ENCODE measurements at places on chromosomes 12 and 14.

DNA sequence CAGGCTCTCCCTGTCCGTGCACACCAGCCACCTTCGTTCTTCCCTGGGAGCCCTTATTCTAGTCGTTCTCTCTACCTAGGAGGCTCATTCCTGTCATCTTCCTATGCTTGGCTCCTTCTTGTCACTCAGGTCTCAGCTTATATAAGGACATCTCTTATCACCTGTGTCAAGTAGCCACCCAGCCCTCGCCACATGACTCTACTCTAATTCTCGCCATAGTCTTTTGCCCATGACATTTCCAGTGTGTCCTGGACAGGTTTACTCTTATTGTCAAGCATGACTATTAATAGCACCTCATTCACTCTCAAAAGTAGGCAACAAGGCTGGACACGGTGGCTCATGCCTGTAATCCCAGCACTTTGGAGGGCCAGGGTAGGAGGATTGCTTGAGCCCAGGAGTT, 175.7 kb upstream of the NUDT4 start:
- no peak for DNase-seq

GRCh38 chr12:7934091-7934888, 1.7 kb downstream of the SLC2A3 start:
- DNase-seq = no peak

DNA sequence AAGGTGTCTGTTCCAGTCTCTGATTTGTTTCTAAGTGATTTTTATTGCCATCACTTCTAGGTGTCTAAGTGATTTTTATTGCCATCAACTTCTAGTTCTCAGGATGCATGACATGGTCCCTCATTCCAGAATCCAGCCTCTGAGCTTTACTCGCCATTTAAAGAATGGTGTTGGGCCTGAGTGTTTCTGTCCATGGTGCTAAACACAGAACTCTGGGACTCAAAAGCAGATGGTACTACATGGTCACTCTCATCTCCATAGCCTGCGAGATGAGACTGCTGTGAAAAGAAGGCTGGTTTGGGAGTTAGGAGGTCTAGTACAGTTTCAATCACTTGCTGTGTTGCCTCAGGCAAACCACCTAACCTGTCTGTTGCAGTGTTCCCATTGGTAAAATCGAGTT, 276.6 kb downstream of the NRXN3 start:
- DNase-seq = no peak

DNA sequence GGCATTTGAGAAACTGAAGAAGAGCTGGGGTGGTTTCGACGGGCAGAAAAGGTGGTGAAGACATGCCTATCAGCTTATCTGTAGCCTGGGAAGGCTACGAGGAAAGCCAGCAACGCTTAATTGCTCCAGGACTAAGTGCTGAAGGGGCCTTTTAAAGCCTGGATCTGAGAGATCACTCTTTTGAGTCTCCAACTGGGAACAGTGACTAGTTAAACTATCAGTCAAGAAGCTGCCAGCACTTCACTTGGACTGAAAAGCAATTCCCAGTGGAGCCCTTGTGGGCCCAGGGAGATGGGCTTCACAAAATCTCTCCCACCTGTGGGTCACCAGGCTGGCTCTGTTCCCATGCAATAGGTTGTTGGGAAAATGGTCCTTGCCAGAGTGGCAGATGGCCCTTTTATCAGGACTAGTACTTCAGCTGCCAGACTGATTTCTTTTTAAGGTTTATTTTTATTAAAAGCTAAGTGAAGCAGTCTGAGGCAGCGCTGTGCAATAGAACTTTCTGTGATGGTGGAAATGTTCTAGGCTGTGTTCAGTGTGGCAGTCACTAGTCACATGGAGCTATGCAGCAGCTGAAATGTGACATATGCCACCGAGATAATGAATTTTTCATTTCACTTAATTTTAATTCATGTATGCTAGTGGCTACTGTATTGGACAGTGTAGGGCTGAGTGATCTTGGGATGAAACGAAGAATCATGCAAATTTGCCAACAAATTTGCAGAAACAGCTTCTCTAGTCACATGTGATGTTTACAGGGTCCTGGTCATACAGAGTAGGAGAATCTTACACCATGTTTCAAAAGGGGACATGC, 276.8 kb downstream of the PCNX1 start:
- peak; percentile 100 for DNase-seq

DNA sequence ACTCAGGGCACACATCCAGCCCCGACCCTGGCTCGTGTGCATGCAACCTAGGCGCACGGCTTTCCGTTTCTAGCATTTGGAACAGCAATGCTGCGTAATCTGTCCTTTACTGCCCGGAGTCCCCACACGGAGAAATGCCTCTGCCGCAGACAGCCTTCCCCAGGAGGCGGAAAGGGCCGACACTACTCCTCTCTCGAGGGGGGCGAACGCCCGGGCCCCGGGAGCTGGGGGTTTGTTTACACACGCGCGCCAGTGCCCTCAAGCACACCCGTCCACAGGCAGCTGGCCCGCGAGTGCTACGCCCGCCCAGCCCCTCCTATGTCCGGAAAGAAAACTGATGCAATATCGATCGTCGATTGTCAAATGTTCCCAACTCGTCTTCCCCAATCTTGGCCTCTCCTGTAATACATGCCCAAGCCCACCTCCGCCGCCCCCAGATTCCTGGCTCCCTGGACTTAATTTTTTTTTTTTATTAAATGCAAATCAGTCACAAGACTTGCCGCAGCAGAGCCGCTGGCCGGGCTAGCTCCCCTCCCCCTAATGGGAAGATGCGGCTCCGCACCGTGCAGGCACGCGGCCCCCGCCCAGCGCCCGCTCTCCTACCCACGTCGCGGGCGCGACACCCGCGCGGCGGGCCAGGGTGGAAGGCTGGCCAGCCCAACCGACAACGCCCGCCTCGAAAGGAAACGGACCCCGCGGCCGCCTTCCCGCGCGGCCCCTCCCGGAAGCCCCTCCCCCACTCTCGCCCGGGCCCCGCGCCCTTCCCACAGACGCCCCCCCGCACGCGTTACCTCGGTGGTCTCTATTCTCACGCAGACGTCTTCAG, 642 bp downstream of the SLC38A2 start:
- DNase-seq = peak; percentile 47

GRCh38 chr14:104107611-104108569, 22.4 kb downstream of the ASPG start:
- no peak for DNase-seq

DNA sequence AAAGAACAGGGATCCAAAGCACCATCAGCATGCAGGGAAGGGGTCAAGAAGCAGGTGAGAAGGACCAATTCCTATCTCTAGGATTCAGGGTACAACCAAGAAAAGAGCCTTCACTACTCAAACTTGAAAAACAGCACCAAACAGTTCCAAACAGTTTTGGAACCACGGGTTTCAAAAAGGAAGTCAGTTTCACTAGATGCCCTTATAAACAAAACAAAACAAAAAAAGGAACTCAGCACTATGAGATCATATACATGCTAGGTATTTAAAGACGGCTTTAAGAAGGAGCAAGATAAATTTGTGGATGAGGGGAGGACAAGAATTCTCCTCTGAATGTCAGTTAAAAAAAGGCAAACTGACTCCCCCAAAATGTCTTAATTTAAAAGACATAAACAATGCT, 6.0 kb downstream of the INSM2 start:
- DNase-seq = no peak

DNA sequence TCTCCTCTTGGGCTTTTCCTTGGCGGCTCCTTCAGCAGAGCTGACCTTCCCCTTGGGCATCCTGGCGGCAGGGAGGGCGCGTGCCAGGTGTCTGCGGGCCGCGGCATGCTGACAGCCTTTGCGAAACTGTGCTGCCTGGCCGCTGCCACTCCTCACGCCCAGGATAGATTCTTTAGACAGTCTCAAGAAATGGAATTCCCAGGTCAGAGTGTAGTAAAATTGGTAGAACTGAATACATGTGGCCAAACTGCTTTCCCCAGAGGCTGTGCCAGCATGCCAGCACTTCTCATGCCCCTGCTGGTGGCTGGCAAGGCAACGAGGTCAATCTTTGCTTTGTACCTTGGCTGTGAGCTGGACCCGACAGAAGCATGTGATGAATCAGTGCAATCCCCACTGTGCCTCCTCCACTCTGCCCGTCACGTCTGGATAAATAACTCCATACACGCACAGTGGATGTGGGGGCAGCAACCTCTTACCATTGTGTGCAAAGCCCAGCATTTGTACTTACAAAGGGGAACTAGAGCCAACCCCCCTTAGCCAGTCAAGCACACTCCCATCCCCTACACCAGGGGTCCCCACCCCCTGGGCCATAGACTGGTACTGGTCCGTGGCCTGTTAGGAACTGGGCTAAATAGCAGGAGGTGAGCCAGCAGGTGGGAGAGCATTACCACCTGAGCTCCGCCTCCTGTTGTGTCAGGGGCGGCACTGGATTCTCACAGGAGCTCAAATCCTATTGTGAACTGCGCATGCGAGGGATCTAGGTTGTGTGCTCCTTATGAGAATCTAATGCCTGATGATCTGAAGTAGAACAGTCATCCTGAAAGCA, 90.9 kb downstream of the ACTN1 start:
- DNase-seq = no peak

GRCh38 chr12:120363274-120363855, 5.6 kb downstream of the MSI1 start:
- DNase-seq = peak; percentile 95

DNA sequence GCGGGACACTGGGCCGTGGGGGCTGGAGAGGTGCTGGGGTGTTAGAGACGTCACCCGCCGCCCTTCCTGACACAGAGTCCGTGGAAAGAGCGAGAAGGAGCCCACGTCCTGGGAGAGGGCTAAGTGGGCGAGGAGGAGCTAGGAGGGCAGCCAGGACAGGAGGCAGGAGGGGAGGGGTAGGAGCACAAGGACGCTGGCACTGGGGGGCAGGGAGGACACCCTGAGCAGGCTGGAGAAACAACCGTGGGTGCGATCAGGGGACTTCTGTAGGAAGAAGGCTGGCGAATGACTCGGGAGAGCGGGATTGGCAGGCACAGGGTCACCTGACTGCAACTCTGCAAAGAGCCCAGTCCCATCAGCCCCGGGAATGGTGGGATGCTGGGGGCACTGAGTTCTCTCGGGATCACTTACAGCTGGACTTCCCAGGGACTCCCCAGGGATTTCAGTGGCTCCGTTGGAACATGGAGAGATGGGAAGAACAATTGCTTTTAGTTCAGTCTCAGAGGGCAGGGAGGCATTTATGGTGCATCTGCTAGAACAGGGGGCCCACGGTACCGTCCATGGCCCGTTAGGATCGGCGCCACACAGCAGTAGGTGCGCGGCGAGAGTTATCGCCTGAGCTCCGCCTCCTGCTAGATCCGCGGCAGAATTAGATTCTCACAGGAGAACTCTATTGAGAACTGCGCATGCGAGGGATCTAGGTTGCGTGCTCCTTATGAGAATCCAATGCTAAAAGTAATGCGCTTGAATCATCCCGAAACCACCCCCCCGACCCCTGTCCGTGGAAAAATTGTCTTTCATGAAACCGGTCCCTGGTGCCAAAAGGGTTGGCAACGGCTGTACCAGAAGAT, 24.3 kb downstream of the UBR7 start:
- no peak for DNase-seq

DNA sequence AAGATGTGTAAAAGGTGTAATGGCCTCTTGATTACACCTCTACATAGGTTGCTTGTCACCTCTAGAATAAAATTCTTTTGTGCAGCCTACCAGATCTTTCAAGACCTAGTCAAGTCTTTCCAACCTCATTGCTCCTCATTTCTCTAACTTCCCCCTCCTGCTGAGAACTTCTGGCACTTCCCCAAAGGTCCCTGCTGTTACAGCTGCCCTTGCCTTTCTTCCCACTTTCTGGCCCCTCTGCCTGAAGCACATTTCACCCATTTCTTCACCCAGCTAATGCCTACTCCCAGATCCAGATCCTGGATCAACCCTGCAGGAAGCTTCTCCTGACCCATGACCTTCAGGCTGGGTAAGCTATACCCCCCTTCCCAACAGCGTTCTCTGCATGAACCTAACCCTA, 1.5 kb downstream of the TSHR start:
- peak; percentile 28 for DNase-seq

- DNase-seq = no peak
These were observed 17.8 kb downstream of the SPTB start for GRCh38 chr14:64861916-64862315.

DNA sequence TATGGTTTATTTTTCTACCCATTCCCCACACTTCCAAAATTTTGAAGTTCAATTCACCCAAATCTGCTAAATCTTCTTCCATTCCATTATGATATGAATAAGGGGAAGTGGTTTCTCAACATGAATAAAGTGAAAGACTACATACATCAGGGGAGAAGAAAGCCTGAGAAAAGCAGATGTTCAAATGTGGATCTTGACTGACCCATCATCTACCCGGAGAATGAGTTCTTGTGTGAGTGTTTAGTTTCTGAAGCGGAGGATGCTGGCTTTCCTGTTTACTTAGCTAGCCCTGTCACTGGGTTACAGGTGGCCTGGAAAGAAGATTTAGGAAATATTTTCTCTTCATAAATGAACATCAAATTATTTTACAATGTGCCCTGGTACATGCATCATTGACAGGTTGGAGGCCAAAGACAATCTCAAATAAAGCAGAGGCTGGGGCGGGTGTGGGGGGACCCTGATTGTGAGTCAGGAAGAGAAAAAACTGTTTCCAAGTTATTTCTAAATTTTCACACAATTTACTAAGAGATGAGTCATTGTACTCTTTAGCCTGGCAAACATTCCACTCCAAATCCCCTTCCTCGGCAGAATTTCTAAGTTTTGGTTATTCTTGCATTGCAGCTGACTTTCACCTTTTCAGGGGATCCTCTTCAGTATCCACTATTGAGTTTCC, 135.6 kb downstream of the SLC25A21 start:
- no peak for DNase-seq

- DNase-seq = peak; percentile 69
These were observed 771 bp upstream of the AVPR1A start for GRCh38 chr12:63151623-63152320.

GRCh38 chr12:30138483-30138882, 354.7 kb upstream of the TMTC1 start:
- DNase-seq = no peak

DNA sequence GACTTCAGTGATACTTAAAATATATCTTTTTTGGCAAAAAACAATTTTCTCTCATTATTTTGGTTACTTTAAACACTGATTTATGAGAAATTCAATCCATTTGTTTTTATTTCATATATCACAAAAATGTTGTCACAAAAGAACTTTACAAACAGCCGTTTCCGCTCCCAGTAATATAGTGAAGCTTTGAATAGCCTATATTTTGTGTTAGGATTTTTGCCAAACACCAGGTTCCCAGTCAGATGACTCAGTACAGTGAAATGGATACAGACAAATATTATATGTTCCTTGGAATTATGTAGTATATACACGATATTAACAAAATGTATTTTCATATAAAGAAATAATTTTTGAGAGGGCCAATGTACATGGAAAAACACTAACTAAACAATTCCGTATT, 411.1 kb downstream of the CCER1 start:
- no peak for DNase-seq

- no peak for DNase-seq
These were observed 13.6 kb downstream of the LRRK2 start for GRCh38 chr12:40238266-40238902.

GRCh38 chr12:83979785-83980184, 932.8 kb downstream of the SLC6A15 start:
- DNase-seq = no peak

DNA sequence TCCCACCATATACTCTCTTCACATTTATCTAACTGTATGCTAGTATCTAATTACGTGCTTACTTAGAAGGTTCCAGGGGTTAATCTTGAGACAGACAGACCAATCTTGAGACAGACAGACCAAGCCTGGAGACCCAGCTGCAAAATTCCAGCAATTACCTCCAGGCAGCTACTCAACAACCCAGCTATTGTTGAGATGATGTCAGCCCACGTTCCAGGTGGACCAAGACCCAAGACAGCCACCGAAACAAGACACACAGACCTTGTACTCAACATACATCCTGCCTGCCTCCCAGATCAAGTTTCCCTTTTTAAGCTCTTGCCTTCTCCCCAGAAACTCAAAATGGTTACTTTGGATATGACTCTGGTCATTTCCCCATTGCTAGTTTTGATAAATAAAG, 64.9 kb upstream of the VASH1 start:
- no peak for DNase-seq

Measured in NCI-H524 (cell line).